NCI-H510A (cell line): ENCODE measurements at places on chromosomes 16 and 17.
A peak's percentile ranks its signal among the peaks of the same experiment; 100 is the strongest.

DNA sequence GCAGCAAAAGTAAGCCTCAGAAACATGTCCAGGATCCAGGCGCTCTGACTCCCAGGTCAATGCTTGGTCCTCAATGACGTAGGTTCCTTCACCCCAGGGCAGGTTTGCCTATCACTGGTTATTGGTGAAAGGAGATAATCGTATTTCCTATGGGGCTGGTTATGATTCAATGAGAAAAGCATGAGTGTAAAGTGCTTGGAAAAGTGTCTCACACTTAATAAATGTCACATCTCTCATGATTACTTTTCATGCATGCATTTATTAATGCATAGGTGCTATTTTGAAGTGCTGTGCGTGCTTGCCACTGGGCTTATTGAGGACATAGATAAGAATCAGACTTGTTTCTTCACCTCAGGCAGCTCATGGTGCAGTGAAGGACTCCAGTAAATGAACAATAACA is 10.4 kb upstream of the CDH13 start:
- no peak for DNase-seq

- DNase-seq: no peak
Observed at GRCh38 chr16:12672986-12673385, 130.7 kb downstream of the CPPED1 start.

DNA sequence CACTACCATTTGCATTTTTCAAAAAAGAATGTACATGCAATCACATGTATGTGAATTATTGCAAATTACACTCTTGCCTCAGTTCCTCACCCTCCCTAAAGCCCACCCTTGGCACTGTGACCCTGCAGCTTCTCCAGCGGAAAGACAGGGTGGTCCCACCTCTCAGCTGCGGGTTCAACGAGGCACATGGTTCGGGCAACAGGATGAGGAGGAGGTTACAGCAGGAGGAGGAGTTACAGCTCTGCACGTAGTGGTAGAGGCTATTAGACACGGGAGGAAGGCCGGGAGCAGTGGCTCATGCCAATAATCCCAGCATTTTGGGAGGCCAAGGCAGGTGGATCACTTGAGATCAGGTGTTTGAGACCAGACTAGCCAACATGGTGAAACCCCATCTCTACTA is 5.2 kb downstream of the C16orf95 start:
- DNase-seq: no peak

DNA sequence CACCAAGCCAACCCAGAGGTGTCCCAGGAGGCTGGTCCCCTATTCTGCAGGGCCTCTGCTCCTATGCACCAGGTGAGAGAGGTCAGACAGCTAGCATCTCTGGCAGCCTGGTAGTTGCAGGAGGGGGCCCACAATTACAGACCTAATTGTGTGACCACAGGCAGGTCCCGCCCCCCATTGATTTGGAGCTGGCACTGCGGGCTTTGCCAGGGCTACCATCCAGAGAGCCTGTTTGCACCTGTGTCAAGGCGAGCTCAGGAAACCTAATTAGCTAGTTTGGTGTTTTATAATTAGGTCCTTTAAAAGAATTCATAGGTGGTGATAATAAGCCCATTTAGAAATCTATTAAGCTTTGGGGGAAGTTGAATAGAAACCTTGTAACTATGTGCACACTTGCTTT is 90.2 kb downstream of the MRM1 start:
- DNase-seq: no peak

GRCh38 chr17:41785091-41785858 is 1.2 kb downstream of the JUP start:
- DNase-seq: no peak

DNA sequence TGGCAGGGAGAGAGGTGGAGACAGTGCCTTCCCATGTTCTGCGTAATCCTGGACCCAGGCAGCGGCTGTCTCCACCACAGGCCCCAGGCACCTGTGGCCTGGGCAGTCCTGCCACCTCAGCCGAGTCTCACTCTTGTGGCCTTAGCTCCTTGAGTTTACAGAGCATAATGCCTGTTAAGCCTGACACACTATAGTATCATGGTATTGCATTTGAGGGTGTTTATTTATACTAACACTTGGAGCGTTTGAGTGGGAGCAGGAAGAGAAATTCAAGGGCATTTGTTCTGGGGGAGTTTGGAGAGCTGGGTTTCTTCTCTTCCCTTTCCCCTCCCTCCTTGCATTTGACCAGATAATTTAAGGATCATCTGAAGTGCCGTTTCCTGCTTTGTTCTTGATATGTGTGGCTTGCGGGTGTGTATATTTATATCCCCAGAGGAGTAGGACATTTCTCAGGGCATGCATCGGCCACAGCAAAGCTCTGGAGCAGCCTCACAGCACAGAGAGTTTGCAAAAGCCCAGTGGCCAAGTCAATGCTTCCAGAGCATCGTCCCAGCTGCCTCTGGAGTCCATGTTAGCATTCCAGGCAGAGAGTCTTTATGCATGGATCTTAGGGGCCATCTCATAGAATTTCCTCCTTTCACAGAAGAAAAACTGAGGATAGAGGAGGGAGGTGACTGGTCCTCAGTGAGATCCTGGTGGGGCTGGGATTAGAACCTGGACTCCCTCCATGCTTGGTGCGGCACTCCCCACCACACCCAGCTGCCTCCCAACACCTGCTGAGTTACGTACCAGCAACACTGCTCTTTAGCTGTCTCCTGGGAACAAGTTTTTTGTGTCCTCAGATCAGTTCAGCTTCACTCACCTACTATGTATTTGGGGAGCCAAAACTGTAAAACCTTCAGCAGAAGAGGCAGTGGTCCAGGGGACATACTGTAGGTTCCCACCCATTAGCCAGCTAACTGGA is 222.8 kb downstream of the CCDC182 start:
- DNase-seq: peak; percentile 62

DNA sequence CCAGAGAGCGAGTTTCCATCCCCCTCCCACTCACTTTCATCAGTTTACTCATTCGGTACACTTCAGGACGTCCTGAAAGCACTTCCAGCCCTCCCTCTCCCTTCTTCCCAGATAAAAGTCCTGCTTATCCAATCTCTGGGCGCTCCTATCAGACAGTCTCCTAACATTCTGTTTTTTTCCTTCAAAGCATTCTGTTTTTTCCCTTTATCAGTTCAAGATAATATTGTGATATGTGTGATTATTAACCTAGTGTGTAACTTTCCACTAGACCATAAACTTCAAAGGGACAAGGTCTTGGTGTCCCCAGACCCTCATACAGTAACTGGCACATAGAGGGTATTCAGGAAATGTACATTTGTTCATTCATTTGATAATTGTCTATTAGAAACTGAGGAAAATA is 24.4 kb upstream of the C16orf87 start:
- no peak for DNase-seq

DNA sequence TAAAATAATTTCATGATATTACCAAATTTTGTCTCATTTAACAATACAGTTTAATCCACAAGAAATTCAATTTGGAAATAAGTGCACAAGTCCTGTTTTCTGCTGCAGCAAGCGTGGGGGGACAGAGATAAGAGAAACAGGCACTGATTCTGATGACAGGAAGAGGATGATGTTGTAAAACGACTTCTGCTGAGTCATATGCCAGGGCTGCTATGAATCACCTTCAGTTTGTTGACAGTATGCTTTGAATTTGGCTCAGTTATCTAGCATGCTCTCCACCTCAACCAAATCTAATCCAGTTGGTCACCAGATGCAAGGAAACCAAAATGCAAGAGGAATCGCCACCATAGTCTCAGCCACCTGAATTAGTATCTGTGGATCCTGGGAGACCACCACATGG is 244.1 kb upstream of the MON1B start:
- DNase-seq: no peak

GRCh38 chr16:66484453-66485213 is 57.5 kb downstream of the BEAN1 start:
- DNase-seq: no peak
